ENCODE measurements at places on chromosomes 12 and 14. TPM values are rescaled to one million over a fixed set of nuclear protein-coding genes. Genes with fewer than 3 reads are reported as not detected.

The C14orf180 gene
- not detected for total RNA-seq

The SOAT2 gene
- total RNA-seq, result not detected

The ANO2 gene
- 29.7 TPM for total RNA-seq

The SYNDIG1L gene
- total RNA-seq, result not detected

The FOXA1 gene
- not detected for total RNA-seq

The SMCO2 gene
- 0.13 TPM for total RNA-seq

The PTPRQ gene
- total RNA-seq, result not detected

The CFAP251 gene
- total RNA-seq, result 4.2 TPM

DNA sequence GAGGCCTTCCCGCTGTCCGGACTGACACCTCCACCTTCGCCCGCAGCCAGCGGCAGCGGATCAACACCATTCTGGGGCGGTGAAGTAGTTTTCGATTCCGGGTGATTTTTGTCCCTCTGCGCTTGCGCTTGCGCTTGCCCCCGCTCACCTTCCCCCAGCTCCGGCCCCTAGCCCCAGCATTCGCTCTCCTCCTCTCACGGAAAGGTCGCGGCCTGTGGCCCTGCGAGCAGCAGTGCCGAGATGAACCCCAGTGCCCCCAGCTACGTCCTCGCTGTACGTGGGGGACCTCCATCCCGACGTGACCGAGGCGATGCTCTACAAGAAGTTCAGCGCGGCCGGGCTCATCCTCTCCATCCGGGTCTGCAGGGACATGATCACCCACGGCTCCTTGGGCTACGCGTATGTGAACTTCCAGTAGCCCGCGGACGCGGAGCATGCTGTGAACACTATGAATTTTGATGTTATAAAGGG, 22.7 kb upstream of the SRGAP1 start:
- DNase-seq, result no peak

GRCh38 chr12:92445253-92446082, 257.3 kb upstream of the PLEKHG7 start:
- DNase-seq, result no peak

DNA sequence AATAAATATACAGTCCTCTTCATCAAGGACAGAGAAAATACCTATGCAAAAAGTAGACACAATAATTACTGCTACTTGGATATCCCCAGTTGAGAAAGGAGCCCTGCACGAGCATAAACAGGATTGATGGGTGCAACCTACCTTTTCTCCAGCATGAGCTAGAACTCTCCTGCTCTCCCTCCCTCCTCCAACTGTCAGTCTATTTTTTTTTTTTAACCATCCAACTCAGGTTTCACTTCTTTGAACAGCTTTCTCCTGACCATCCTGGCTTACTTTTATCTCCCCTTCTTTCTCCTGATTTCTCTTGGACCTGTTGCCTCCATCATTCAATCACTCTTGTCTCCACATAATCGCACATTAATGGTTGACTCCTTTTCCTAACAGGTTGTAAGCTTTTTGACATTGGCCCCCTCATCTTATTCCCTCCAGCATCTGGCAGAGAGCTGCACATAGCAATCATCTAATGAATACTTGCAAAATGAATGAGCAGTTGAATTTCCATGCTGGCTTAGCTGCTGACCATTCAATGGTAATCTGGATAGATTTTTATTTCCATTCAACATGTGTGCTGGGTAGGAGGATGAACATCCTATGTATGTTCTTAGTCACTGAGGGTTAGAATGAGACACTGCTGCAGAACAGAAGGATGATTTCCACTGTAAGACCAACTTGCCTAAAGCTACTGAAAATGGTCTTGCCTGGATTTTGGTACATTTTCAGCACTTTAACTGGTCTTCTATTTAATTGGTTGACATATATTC, 24.4 kb downstream of the MYBPC1 start:
- DNase-seq, result no peak

DNA sequence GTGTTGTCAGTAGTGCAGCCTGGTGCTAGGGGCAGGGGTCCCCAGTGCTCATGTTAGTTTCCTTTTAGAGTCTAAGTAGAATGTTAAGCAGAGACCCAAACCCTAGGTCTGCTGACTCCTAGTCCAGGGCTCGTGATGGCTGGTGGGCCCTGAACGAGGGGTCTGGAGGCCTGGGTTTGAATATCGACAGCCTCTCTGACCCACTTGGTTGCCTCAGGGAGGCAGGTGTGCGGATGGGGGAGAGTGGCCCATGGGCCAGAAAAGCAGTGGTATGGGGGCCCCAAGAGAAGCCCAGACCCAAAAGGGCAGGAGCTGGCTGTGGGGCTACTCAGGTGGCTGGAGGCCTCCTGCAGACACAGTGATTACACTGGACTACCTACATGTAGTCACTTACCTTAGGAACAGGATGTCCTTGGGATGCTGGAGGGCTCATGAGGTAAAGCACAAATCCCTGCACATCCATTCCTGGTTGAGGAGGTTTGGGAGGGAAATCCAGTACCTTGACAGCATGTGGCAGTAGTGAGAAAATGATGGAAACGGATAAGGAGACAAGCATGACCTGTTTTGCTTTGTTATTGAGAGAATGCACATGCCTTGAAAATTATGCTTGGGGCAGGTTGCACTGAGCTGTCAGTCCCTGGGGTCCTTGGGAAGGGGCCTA, 1.7 kb upstream of the SLC25A29 start:
- no peak for DNase-seq

DNA sequence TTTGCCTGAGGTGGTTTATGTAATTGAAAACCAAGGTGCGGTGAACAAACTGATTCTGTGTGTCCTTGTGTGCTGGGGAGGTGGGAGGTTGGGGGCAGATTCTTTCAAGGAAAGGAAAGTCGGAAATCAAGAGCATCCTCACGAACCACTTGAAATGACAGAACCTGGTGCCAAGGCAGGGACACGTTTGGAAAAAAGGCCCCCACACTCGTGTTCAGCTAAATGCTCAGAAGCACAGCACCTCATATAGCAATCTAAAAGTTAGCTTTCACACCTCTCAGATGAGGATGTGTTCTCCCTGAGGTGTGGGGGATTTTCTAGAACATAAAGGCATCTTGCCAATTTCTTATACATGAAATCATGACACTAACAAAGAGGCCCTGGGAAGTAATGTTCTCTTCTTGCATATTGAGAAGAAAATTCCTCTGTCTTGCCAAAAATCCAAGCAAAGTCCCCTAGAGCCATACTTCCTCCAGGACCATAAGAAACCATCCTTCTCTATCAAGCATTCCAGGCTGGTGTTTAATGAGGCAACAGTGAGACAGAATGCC, 119.6 kb downstream of the PLXNC1 start:
- no peak for DNase-seq

GRCh38 chr14:22885975-22886374, 3.0 kb downstream of the REM2 start:
- no peak for DNase-seq

- DNase-seq, result no peak
Measured at GRCh38 chr12:109542876-109543275, 30.4 kb downstream of the MMAB start.

DNA sequence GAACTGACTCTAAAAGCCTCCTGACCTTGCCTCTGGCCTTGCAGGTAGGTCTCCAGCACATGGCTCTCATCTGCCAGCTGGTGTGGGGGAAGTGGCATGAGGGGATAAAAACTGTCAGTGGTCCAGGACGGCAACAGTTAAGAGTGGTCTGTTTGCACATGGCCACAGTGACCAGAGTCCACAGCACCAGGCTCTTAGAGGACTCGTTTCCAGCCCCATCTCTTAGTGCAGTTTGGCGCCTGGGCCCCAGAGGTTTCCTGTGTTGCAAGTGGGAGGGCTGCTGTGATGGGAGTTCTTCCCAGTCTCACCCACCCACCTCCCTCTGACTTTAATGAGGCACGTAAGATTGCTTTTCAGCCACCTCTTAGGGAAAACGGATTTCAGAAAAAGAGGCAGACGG, 37.0 kb downstream of the APPL2 start:
- no peak for DNase-seq

DNA sequence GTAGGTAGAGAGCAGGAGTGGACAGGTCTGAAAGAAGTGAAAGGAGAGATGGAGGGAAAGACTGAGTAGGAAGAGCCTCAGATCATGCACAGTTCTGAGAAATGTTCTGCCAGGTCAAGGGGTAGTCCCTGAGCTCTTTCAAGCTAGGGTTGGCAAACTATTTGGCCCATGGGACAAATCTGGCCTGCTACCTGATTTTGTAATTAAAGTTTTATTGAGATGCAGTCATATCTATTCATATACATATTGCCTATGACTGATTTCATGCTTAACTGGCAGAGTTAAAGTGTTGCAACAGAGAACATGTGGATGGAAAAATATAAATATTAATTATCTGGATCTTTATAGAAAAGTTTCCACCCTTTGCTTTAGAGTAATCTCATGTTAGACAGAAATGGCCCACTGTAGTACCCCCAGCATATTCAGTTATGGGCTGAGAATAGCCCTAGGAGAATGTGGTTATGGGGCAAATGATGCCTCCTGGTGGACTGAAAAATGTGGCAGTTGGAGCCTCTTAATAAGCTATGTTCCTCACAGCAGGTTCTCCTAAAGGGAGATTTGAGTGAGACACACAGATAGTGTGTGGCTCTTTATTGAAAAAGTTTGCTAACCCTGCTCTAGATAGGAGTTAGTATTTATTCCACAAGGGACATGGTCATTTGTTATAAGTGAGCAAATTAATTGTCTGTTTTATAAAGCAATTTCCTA, 476.9 kb downstream of the LRIG3 start:
- DNase-seq, result peak; percentile 35

- peak; percentile 98 for DNase-seq
Measured at GRCh38 chr14:51534610-51535011, 117.1 kb upstream of the FRMD6 start.

GRCh38 chr14:66359500-66359899, 126.7 kb upstream of the CCDC196 start:
- DNase-seq, result peak; percentile 74

DNA sequence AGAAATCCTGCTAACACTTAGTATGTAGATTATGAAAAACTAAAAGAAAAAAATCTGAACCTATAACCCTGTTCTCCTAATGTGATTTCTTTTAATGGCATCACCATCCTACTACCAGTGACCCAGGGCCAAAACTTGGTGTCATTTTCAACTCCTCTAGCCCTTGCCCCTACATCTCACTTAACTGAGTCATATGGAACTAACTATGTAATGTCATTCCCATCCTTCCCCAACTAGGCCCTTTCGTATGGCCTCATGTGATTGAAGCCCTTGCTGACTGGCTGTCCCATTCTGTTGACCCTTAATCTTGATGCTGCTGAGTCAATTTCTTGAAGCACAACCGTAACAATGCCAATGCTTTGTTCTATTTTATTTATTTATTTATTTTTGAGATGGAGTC, 7.6 kb downstream of the DMAC2L start:
- no peak for DNase-seq

- peak; percentile 91 for DNase-seq
Measured at GRCh38 chr12:9163392-9163791, 44.8 kb downstream of the PZP start.
